Stimulated activated CD4-positive, alpha-beta T cell treated with anti-CD3 and anti-CD28 coated beads, Interleukin-1b, Interleukin-23, amount 100 ng/mL, for 4 hours (primary cell): ENCODE measurements at places on chromosomes 4 and X.

GRCh38 chrX:133229361-133229760 lies 11.2 kb upstream of the TFDP3 start:
- DNase-seq: no peak

DNA sequence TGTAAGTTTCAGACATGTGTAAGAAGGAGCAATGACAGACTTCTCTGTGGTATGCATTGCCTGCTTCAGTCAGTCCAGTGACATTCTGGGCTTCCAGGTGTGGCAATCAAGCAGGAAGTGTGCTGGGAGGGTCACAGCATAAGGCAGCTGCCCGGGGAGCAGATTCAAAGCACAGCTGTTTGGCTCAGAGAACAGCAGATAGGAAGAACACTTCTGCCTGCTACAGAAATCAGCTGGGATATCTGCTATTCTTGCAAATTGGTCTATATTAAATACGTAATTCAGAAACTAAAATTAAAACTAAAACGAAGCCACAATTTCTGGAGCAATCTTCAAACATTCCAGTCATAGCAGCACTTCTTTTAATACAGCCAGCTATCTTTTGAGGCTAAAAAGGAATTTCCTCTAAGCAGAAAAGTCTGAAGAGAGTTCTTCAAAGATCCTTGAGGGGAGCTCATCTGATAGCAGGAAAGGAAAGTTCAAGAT lies 47.5 kb upstream of the GALNT7 start:
- DNase-seq: no peak

GRCh38 chr4:58166490-58166889 lies 1056.3 kb upstream of the IGFBP7 start:
- no peak for DNase-seq

DNA sequence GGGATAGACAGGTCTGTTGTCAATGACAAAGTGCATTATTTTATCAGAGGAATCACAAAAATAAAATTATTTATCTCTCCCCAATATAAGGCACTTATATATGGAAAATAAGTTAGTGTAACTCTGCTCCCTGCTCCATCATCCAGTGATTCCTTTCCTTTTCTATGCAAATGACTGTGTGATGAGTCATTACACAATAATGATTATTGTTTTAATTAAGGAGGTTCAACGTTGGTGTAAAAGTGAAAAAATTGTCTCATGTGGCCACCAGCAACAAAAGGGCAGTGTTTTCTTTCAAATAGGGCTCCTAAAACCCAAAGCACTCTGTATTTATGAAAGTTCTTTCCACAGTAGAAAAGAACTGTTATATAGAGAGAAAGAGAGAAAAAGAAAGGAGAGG lies 16.7 kb downstream of the SLC7A11 start:
- no peak for DNase-seq

- no peak for DNase-seq
Observed at GRCh38 chrX:15158736-15159406, 111.0 kb downstream of the ASB9 start.

DNA sequence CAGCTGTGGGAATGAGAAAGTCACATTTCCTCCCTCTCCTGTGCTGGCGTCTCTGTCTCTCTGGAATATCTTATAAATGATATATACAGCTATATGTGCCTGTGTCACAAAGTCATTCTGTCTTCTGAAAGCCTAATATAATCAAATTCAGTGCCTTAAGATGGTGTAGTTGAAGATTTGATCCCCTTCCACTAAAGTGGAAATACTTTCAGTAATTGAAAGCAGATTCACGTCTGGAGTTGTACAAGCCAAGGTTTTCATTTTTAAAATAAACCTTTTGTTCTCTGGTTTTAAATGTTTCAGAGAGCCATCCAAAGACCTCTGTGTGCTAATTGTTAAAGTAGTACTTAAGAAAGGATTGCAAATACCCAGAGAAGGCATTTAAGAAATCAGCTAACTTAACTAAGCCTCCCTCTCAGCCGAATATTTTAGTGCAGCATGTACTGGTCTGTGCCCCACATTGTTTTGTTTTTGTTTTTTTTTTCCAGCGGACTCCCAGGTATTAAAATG lies 206.8 kb downstream of the TENM3 start:
- DNase-seq: no peak

DNA sequence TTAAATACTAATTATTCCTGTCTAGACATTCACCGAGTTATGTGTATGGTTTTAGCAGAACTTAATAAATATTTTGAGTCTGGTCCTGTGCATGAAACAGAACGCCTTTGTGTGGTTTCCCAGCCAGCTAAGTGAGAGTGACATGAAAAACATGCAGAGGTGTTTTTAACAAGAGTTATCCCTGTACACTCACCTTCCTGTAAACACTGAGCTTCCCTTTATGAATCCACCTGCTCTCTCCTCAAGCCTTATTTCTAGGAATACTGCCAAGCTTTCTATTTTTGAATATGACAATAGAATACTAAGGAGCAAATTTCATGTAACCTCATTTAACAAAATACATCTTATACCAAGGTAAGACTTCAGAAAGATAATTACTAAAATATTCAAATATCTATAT lies 270.3 kb upstream of the CTSO start:
- no peak for DNase-seq

DNA sequence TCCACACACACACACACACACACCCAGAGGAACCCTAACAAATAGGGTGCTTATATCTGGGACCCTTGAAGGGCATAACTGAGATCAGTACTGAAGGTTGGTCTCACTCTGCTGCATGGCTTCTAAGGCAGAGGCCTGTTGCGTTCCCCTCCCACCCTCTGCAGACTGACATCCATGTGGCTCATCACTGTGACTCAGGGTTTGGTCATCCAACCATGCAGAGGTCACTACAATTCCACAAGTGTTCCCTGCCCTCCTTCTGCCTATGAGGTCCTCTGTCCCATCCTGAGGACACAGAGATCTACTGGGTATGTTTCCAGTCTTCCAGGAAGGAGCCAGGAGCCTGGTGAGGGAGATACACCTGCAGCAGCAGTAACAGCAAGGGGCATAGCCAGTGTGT lies 55.8 kb downstream of the XAGE2 start:
- no peak for DNase-seq

GRCh38 chrX:139758809-139759208 lies 50.8 kb upstream of the MCF2 start:
- no peak for DNase-seq

- DNase-seq: no peak
Observed at GRCh38 chrX:141609111-141609510, 19.6 kb downstream of the SPANXA2 start.

GRCh38 chrX:71493111-71493613 lies 39.7 kb upstream of the OGT start:
- no peak for DNase-seq

GRCh38 chr4:158610790-158611189 lies 60.9 kb downstream of the C4orf46 start:
- DNase-seq: no peak

GRCh38 chr4:113591982-113592381 lies 169.6 kb downstream of the CAMK2D start:
- DNase-seq: no peak

GRCh38 chr4:88177983-88178625 lies 19.7 kb upstream of the ABCG2 start:
- no peak for DNase-seq

- no peak for DNase-seq
Observed at GRCh38 chr4:40563401-40563800, 66.3 kb downstream of the RBM47 start.

GRCh38 chr4:11817088-11817487 lies 388.4 kb upstream of the HS3ST1 start:
- no peak for DNase-seq

DNA sequence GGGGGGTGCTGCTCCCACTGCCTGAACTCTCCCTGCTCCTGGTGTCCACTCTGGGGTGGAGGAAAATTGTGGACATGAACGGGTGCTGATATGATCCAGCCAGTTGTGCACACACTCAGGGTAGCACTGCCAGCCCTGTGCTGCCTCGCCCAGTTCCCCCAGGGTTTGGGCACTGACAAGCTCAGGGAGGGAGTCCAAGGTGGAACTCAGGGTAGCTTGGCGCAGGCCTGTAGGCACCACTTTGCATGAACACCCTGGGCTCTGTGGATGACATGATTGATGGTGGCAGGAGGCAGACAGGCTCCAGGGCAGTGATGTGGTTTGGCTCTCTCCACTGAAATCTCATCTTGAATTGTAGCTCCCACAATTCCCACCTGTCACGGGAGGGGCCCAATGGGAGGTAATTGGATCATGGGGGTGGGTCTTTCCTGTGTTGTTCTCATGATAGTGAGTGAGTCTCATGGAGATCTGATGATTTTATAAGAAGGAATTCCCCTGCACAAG lies 572.0 kb upstream of the PABPC4L start:
- DNase-seq: no peak

DNA sequence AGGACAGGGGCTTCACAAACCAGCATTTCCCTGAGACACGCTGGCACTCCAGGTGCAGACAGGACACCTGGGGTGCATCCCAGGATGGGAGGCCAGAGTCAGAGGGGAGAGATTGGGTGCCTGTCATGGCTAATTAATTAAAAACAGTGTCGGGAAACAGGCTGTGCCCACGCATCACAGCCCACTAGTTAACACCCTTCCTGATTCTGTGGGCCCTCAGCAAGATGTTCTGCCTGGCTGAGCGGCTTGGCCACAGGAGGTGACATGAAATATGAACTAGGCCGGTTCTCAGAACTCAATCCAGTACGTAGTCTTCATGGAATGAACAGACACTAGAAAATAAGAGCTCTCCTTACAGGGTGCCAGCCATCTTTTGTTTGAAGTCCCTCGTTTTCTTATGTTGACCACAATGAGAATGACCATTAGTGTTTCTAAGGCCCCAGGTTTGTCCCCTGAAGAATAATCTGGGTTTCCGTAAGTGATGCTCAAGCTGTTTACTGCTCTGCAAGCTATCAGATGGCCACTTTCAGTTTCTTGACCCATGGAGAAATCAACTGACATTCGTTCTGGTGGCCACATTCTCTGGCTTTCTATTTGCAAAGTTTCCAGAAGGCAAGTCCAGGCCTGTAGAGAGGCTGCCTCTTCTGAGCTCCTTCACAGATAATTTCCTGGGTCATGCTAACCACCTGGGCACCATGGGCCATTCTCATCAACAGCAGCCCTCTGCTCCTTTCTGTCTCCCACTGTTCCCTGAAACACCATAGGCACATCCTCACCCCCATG lies 72.3 kb downstream of the SLC34A2 start:
- no peak for DNase-seq

- DNase-seq: no peak
Observed at GRCh38 chrX:22520128-22520828, 247.6 kb downstream of the CBLL2 start.

- no peak for DNase-seq
Observed at GRCh38 chr4:84324303-84325245, 174.5 kb downstream of the NKX6-1 start.

GRCh38 chr4:43224559-43224958 lies 332.0 kb downstream of the GRXCR1 start:
- no peak for DNase-seq

- peak; percentile 9 for DNase-seq
Observed at GRCh38 chrX:64894454-64895038, 81.7 kb downstream of the ZC4H2 start.

- no peak for DNase-seq
Observed at GRCh38 chr4:3822230-3822947, 56.2 kb downstream of the ADRA2C start.

DNA sequence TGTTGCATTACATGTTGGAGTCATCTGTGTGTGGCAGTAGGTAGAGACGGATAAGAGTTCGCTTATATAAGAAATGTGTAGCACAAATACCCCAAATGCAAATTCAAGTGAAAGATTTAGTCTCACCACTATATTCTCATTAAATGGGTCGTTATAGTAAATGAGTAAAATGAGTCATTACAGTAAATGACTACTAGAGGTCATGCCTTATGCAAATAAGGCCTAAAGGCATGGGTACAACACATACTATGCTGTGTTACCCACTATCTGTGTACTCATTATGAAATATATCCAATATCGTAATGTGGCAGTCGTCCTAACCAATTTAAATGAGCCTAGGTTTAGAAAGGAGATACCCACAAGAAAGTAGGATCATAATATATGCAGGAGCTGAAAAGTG lies 1603.1 kb downstream of the C4orf33 start:
- no peak for DNase-seq

DNA sequence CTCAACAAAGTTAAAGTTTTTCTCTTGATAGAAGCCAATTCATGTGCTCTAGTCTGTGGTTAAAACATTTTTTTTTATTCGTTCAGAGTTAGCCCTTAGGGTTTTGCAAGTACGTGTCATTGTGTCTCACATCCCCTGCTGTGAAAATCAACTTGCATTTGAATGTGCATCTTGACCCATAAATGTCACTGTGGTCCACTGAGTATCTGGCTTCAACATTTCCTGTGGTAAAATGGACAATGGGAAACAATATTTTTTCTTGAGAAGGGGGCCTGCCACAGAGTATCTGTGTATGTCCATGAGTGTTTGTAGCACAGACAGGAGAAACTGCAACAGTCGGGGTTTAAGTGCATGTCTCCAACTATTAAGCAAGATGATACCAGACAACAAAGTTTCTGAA lies 554.8 kb upstream of the TENM3 start:
- no peak for DNase-seq

GRCh38 chr4:2860391-2861348 lies 17.0 kb downstream of the ADD1 start:
- no peak for DNase-seq

DNA sequence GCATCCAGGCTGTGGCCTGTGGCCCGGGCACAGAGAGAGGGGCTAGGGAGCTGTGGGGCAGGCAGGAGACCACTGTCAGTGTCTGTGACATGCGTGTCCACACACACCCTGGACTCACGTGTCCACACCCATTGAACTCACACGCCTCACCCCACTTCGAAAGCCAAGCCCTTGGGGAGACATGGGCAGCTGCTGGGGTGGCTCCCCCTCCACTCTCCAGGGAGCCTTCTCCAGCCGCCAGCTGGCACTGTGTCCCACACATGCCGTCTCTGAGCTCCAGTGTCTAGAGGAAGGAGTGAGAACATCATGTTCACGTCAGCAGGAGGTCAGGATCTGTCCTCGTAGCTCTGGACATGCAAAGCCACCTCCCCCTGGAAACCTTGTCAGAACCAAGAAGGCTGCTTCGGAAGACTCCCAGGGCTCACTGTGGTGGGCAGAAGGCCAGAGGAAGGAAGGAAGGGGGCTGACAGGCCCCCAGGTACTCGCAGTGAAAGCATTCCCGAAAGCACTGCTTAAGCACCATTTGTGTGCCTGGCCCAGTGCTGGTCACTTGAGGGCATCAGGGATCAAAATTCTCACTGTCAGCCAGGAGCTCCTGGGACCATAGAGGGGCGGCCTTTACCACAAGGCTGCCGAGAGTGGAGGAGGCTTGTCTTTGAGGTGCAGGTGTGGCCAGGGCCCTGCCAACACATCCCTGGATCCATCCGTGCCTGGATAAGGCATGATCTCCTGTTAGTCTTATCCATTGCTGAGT lies 61.4 kb downstream of the HTRA3 start:
- DNase-seq: no peak

DNA sequence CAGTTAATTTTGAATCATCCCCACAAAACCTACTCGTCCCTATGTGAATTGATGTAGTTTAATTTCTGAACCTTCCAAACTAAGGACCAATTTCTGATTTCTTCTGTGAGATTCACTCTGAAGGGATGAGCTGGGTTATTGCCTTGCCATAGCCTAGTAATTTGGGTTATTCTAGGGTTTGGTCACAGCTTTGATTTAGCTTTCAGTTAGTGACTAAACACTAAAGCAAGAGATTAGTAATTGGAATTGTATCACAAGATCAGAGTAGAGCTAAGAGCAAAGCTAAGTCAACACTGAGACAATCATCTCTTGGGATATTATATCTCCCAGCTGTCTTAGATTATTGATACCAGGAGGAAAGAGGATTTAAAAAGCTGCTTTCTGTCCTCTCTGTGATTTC lies 588.0 kb downstream of the CCSER1 start:
- DNase-seq: no peak
